ENCODE measurements at places on chromosomes 5 and 9.

- DNase-seq: no peak
Observed at GRCh38 chr9:1077616-1078015, 27.5 kb downstream of the DMRT2 start.

- DNase-seq: no peak
Observed at GRCh38 chr5:140084541-140084940, 29.4 kb upstream of the PURA start.

GRCh38 chr5:134275822-134276221, 49.9 kb upstream of the PPP2CA start:
- no peak for DNase-seq

- DNase-seq: no peak
Observed at GRCh38 chr5:157370967-157371366, 89.0 kb upstream of the NIPAL4 start.

GRCh38 chr9:133939171-133939785, 52.8 kb downstream of the VAV2 start:
- DNase-seq: no peak

- no peak for DNase-seq
Observed at GRCh38 chr5:52928689-52929088, 60.5 kb upstream of the ITGA2 start.

- no peak for DNase-seq
Observed at GRCh38 chr5:15261269-15261995, 238.5 kb upstream of the FBXL7 start.

- DNase-seq: no peak
Observed at GRCh38 chr9:104080983-104081382, 13.1 kb upstream of the SMC2 start.

All from T47D (cell line).